ENCODE measurements at places on chromosomes 5 and 9.
A peak's percentile ranks its signal among the peaks of the same experiment; 100 is the strongest.

DNA sequence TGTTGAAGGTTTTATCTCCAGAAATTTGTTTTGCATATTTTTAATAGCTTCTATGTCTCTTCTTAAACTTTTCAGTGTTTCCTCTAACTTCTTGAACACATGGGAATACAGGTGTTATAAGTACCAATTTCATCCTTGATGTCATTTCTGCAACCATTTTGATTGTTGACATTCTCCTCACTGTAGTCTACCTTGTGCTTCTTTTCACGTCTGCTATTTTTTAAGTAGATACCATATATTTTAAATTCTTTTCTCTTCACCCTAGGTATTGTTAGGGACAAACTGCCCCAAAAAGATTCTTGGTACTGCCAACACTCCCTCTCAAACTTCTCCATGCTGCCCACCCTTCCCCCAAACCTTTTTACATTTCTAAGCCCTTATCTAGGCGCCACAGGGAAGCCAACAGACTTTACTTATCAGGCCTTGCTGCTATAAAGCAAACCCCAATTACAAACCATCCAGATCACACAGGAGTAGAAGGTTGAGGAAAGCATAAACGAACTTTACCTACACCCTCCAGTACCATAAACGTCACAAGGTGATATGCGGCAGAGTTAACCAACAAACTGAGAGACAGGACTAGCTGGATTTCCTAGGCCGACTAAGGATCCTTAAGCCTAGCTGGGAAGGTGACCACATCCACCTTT is 1165.3 kb downstream of the TAF11L14 start:
- no peak for DNase-seq

DNA sequence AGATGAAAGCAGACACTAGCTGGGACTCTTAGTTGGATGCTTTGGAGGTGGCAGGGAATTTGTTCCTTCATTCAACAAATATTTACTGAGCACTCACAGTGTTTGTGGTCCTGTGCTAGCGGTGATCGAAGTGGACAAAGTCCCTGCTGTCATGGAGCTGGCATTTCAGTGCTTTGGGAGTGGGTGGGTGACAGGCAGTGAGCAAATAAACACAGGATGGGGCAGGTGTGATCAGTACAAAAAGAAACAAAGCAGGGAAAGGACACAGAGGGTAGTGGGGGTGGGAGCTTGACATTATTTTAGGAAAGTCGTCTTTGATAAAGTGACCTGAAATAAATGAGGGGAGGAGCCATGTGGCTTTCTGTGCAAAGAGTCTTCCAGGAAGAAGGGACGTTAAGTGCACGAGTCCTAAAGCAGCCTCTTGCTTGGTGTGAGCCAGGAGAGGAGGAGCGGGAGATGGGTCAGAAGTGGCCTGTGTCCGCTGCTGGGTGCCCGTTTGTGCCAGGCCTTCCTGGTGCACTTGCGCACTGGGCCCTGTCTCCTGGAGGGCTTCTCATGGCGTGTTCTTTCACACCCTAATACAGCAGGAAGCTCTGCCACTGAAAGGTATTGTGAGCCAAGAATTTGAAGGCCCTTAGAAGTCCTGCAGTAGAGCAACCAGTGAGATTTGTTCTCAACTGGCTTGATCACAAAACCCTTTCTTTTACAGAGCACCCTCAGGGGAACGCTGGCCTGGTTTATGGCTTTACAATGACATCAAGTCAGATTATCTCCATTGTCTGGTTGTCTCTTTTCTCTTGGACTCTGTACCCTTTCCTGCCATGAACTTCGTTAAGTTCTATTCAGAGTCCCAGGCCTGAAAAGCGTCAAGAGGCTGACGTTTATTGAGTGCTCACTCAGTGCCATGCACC is 14.8 kb downstream of the NDST1 start:
- DNase-seq: no peak

DNA sequence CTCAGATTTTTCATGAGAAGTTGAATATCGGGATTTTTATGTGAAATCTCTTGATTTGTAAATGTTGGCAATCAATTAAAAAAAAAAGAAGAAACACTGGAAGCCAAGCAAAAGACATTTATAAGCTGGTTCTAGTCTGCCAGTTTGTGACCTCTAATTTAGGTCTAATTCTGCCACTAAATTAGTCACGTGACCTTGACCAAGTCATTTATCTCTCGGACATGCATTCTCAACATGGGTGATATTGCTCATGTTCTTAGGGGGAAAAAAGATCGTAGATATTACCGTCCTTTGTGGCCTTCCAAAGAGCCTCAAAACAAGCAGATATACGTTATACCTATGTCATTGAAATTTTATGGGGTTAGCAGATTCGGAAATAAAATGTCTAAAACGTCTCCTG is 52.9 kb upstream of the PTPDC1 start:
- DNase-seq: no peak

GRCh38 chr5:133698646-133699526 is 86.5 kb upstream of the FSTL4 start:
- no peak for DNase-seq

GRCh38 chr5:172600571-172600970 is 40.5 kb upstream of the NEURL1B start:
- no peak for DNase-seq

- no peak for DNase-seq
Measured at GRCh38 chr9:78006734-78007133, 24.9 kb downstream of the GNAQ start.

DNA sequence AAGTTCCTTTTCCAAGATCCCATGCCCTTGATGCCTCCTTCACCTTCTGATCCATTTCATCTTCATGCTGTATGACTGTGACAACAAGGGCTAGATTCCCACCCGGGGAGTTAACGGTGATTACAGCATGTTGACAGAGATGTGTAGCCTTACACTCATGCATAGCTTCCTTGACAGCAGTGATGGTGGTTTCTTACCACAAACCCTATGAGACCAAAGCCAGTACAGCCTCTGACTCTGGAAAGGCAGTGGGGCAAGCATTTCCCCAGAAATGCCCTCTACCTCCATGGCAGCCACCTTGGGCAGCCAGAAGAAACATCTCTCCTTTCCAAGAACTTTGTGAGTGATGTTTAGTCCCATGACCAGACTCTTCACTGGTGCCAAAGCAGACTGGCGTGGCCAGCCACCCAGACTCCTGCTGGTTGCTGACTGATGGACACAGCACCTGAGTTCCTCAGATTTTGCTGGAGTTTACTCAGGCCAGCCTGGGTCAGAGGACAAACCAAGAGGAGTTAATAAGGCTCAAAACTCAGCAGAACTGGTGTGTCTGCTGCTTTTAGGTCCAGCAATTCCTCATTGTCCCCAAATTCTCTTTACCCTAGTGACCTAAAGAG is 199.7 kb upstream of the SLC27A6 start:
- DNase-seq: no peak

GRCh38 chr5:8721536-8721935 is 824.3 kb downstream of the SEMA5A start:
- DNase-seq: no peak

GRCh38 chr5:180161420-180162303 is 47.3 kb downstream of the RASGEF1C start:
- no peak for DNase-seq

GRCh38 chr5:87807783-87808182 is 395.1 kb upstream of the CCNH start:
- no peak for DNase-seq

GRCh38 chr5:151258201-151258611 is 5.2 kb downstream of the GM2A start:
- no peak for DNase-seq

GRCh38 chr5:87120518-87121303 is 147.0 kb upstream of the RASA1 start:
- no peak for DNase-seq

GRCh38 chr9:2208465-2208864 is 193.3 kb downstream of the SMARCA2 start:
- DNase-seq: no peak

- no peak for DNase-seq
Measured at GRCh38 chr5:79850941-79851340, 140.1 kb downstream of the MTX3 start.

DNA sequence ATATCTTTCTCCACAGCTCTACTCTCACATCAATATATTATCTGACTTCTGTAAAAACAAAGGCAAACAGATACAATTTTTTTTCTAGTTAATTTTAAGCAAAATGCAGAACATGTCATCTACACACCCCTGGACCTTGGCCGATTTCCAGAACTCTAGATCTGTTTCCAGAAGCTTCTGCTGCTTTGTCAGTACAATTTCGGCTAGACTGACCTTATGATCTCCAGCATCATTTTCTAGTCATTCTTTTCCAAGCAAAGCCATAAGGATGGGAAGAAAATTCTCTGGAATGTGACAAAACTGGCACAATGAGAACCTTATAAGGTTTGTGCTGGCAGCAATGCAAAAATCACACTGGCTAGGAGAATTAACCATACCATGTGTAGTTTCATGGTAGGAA is 132.8 kb upstream of the MPDZ start:
- DNase-seq: no peak

DNA sequence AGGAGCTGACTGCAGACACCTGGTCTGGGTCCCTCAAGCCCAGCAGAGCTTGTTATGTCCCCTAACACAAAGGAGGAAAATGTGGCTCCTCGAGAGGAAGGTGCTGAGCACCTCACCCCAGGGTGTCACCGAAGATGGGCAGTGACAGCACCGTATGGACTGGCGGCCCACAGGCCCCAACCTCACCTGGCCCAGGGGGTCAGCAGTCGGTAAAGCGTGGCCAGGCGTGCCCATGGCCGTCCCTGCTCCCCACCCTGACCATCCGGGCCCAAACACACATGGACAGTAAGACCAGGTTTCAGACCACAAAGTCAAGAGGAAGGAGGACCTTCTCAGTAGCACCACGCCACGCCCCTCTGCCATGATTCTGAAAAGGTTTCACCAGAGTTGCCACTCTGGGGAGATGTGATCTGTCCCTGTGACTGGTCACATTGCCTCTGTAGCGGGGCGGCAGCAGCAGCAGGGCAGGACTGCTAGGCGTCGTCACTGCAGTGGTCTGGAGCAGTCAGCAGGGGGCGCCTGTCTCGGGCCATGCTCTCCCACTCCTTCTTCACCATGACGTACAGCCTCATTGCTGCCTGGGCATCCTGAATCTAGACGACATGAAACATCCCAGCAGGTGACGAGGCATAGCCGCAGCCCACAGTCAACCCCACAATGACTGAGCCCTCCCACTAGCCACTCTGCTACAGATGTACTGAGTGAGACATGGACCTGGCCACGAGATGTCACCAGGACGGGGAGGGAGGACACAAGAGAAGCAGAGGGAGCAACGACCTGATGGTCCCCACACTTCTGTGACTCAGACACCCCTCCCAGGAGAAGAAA is 11.1 kb downstream of the REXO4 start:
- DNase-seq: peak; percentile 84

DNA sequence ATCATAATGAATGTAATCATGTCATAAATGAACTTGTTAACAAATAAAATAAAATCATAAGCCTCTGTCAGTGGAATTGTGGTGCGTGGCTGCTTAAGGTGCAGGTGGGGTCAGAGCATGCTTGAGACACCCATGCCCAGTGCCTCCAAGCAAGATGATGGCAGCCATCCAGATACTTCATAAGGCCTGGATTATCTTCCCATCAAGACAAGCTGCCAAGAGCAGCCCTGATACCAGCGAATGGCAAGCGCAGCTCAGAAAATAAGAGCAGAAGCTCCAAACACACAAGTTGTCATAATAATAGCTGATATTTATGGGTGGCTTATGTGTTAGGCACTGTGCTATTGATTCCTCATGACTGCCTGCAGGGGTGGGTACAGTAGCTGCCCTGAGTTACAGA is 21.8 kb upstream of the LMX1B start:
- DNase-seq: no peak

DNA sequence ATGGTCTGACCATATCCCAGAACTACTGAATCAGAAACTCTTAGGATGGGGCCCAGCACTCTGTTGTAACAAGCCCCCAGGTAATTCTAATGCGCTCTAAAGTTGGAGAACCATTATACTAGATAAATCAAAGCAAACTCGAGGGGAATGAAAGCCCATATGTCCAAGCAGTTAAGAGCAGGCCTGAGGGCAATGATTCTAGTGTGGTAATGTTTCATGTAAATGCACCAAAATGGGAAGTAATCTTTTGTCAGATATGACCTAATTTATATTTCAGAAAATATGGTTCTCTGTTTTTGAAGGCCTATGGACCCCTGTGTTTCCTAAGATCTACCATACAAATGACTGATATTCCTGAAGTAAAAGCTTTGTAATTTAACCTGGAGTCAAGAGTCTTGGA is 108.0 kb upstream of the PTGER4 start:
- no peak for DNase-seq

- peak; percentile 76 for DNase-seq
Measured at GRCh38 chr5:67166460-67167285, 29.9 kb downstream of the CD180 start.

DNA sequence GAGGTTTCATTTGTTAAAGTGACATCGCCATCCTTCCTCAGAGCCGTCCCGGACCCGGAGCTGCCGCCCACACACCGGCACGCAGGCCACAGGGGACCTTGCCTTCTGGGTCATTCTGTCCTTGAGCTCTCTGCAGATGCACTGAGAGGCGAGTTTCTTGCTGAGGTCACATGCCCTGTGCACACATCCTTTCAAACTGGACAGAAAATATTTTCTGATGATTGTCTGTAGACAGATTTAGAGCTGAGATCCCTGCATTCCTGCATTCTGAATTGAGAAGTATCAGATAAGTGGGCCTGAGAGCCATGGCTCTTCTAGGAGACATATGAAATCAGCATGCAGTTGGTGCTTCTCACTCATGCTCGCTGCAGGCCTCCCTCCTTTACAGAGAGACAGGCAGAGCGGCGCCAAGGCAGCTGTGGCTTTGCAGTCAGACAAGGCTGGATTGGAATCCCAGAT is 25.4 kb downstream of the BOD1 start:
- DNase-seq: no peak

DNA sequence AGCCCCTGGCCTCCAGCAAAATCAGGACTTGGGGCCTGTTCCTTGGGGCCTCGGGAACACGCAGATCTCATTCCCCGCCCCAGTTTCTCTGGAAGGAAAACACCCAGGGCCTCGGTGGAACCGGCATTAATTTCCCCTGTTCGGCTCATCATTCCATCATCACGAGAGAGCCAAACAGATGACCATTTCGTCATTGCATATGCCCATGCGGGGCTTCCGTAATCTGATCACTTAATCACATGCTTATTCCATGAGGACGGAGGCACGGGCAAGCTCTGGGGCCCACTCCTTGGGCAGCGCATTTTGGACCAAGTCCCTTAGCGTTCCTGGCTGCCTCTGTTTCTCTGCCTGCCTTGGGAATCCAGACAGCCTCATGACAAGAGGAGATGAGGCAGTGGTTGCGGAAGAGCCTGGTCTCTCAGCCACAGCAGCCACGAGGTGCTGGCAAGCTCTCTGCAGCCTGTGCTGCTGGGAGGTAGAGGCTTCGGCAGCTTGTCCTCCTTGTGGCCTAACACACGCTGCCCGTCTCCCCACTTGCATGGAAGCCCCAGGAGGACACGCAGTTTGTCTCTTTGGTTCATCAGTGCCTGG is 65.0 kb upstream of the IER5L start:
- no peak for DNase-seq

DNA sequence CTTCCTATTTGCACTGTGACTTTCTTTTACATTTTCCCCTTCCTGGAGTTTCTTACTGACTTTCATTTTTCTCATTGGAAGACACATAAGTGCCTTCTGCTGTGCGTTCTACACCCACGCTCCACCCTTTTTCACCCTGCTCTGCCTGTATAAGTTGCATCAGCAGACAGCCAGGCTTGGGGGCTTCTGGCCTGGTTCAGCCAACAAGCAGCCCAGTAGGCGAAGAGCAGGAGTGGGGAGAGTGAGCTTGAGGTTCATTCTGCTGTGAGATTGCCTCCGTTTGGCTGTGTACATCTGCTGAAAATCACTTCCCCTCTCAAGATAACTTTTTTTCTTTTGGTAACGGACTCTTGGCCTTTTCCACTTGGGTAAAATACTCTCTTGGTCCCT is 38.4 kb downstream of the RASGRF2 start:
- DNase-seq: no peak

- no peak for DNase-seq
Measured at GRCh38 chr5:177490311-177490991, 7.0 kb downstream of the PDLIM7 start.

Data from stimulated activated naive CD4-positive, alpha-beta T cell treated with Interleukin-2 at 50 U/mL for 16 hours (primary cell).